Activated naive CD4-positive, alpha-beta T cell treated with anti-CD3 and anti-CD28 coated beads for 36 hours (primary cell): ENCODE measurements at places on chromosomes 2 and 18. TPM values are rescaled to one million over a fixed set of nuclear protein-coding genes. Genes with fewer than 3 reads are reported as not detected.

GRCh38 chr2:62964671-62965070 lies 86.0 kb upstream of the OTX1 start:
- no peak for DNase-seq
- no peaks in the 10 kb centered on the region for H3K36me3 ChIP-seq
- no peak overlapping the region for H3K27ac ChIP-seq
- H3K4me3 ChIP-seq: no peak overlapping the region
- no peaks in the 10 kb centered on the region for H3K4me1 ChIP-seq

GRCh38 chr18:7635948-7636347 lies 68.8 kb downstream of the PTPRM start:
- no peaks in the 10 kb centered on the region for H3K4me1 ChIP-seq
- H3K27me3 ChIP-seq: no peaks in the 10 kb centered on the region
- no peak overlapping the region for H3K27ac ChIP-seq
- H3K36me3 ChIP-seq: no peaks in the 10 kb centered on the region

GRCh38 chr2:33441235-33441810 lies 35.1 kb upstream of the RASGRP3 start:
- H3K4me3 ChIP-seq: no peak overlapping the region
- H3K27ac ChIP-seq: no peak overlapping the region
- peaks cover 4% of the 10 kb centered on the region for H3K27me3 ChIP-seq
- H3K4me1 ChIP-seq: no peaks in the 10 kb centered on the region
- no peaks in the 10 kb centered on the region for H3K36me3 ChIP-seq

GRCh38 chr18:23200756-23201155 lies 65.5 kb downstream of the CABLES1 start:
- no peak overlapping the region for H3K4me3 ChIP-seq
- H3K27ac ChIP-seq: no peak overlapping the region
- H3K4me1 ChIP-seq: peaks cover 5% of the 10 kb centered on the region
- H3K36me3 ChIP-seq: peaks cover 3% of the 10 kb centered on the region
- peaks cover 10% of the 10 kb centered on the region for H3K27me3 ChIP-seq

GRCh38 chr2:7683196-7683595 lies 766.0 kb downstream of the RNF144A start:
- no peaks in the 10 kb centered on the region for H3K27me3 ChIP-seq
- no peak for DNase-seq
- no peak overlapping the region for H3K27ac ChIP-seq
- H3K4me3 ChIP-seq: no peak overlapping the region

The CROCC2 gene
- total RNA-seq: not detected

GRCh38 chr2:160838691-160839090 lies 321.5 kb upstream of the TANK start:
- H3K27ac ChIP-seq: no peak overlapping the region
- H3K27me3 ChIP-seq: no peaks in the 10 kb centered on the region
- no peak for DNase-seq
- no peak overlapping the region for H3K4me3 ChIP-seq
- H3K36me3 ChIP-seq: no peaks in the 10 kb centered on the region

The OTOS gene
- not detected for total RNA-seq

- H3K36me3 ChIP-seq: no peaks in the 10 kb centered on the region
- no peaks in the 10 kb centered on the region for H3K27me3 ChIP-seq
- DNase-seq: peak; percentile 57
- peak within 1 kb of the TSS; percentile 79 for H3K4me3 ChIP-seq
- H3K27ac ChIP-seq: no peak within 1 kb of the TSS
Observed at GRCh38 chr2:39243469-39244123, at the start of gene CDKL4. CDKL4 (minus strand) TSS chr2:39243970.
